ENCODE measurements at places on chromosomes 4 and X. TPM values are rescaled to one million over a fixed set of nuclear protein-coding genes. Genes with fewer than 3 reads are reported as not detected.
A peak's percentile ranks its signal among the peaks of the same experiment; 100 is the strongest.

DNA sequence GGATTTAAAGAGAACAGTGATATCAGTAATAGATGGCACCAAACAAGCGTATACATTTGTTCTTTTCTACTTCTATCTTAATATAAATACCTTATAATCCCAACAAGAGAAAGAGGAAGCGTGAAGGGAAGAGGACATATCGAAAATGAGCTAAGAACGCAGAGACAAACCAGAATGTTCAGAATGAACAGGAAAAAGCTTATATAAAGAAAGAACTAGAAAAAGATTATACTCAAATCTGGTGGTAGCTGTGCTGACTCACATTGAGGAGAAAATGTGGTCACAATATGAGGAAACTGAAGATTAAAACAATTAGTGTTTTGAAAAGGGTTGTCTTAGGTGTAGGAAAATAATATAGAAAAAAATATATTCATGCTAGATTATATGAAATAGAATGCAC is 2.0 kb upstream of the GPR34 start:
- H3K36me3 ChIP-seq: no peaks in the 10 kb centered on the region
- H3K27me3 ChIP-seq: no peaks in the 10 kb centered on the region
- no peak overlapping the region for H3K4me3 ChIP-seq
- no peak for DNase-seq
- peaks cover 30% of the 10 kb centered on the region for H3K4me1 ChIP-seq
- H3K27ac ChIP-seq: peak overlapping the region; percentile 59

DNA sequence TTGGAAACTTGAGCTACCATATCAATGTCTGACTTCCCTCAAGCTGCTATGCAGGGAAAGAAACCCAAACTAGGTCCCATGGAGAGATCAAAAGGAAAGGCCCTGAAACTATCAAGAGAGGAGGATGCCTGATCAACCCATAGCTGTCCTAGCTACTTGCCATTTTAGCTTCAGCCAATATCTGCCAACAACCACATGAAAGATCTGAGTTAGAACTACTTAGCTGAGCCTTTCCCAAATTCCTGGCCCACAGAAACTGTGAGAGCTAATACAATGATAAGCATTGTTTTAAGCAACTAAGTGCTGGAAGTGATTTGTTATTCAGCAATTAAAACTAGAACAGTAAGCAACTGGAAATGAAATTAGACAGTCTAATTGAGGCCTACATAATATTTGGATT is 6.3 kb upstream of the ARHGEF38 start:
- H3K36me3 ChIP-seq: no peaks in the 10 kb centered on the region
- no peak for DNase-seq
- no peak overlapping the region for H3K4me3 ChIP-seq
- no peaks in the 10 kb centered on the region for H3K4me1 ChIP-seq
- H3K27me3 ChIP-seq: peaks cover 27% of the 10 kb centered on the region

GRCh38 chr4:181330654-181331201 is 912.5 kb upstream of the TENM3 start:
- no peaks in the 10 kb centered on the region for H3K27me3 ChIP-seq
- H3K27ac ChIP-seq: no peak overlapping the region
- H3K4me1 ChIP-seq: no peaks in the 10 kb centered on the region
- H3K4me3 ChIP-seq: no peak overlapping the region
- no peaks in the 10 kb centered on the region for H3K36me3 ChIP-seq
- no peak for DNase-seq

The FGF5 gene
- not detected for total RNA-seq

GRCh38 chr4:82256718-82257117 is 117.1 kb downstream of the HNRNPD start:
- H3K27ac ChIP-seq: no peak overlapping the region
- no peak for DNase-seq
- H3K36me3 ChIP-seq: no peaks in the 10 kb centered on the region
- no peak overlapping the region for H3K4me3 ChIP-seq
- H3K4me1 ChIP-seq: no peaks in the 10 kb centered on the region

GRCh38 chr4:3291969-3292570 is 751 bp upstream of the RGS12 start:
- H3K27me3 ChIP-seq: peaks cover 66% of the 10 kb centered on the region
- peaks cover 6% of the 10 kb centered on the region for H3K4me1 ChIP-seq
- DNase-seq: peak; percentile 42
- H3K27ac ChIP-seq: no peak overlapping the region

The GYG2 gene
- not detected for total RNA-seq

GRCh38 chr4:73864365-73864764 is 4.8 kb upstream of the CXCL1 start:
- H3K4me1 ChIP-seq: no peaks in the 10 kb centered on the region
- no peak overlapping the region for H3K27ac ChIP-seq
- no peak for DNase-seq

DNA sequence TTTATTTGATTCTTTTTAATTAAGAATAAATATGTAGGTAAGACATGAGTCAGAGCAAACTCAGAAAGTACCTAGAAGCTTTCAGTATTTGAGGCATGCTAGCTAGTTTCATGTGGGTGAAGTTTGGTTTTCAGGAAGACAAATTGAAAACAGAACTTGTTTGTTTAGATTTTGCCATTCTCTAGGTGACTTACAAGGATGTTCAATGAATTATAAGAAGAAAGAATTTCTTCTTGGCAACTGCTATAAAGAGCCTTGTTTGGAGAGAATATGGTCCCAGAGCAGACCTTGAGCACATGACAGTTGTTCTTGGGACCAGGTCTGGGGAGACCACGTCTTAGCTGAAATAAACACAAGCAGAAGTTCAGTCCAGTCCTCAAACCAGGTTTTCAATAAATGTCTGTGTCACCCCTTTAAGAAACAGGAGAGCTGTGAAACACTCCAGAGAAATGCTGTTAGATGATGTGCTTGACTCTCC is 38.0 kb upstream of the IL21 start:
- H3K27me3 ChIP-seq: peaks cover 6% of the 10 kb centered on the region
- H3K4me1 ChIP-seq: peaks cover 21% of the 10 kb centered on the region
- H3K36me3 ChIP-seq: peaks cover 7% of the 10 kb centered on the region
- no peak overlapping the region for H3K4me3 ChIP-seq
- H3K27ac ChIP-seq: peak overlapping the region; percentile 70

DNA sequence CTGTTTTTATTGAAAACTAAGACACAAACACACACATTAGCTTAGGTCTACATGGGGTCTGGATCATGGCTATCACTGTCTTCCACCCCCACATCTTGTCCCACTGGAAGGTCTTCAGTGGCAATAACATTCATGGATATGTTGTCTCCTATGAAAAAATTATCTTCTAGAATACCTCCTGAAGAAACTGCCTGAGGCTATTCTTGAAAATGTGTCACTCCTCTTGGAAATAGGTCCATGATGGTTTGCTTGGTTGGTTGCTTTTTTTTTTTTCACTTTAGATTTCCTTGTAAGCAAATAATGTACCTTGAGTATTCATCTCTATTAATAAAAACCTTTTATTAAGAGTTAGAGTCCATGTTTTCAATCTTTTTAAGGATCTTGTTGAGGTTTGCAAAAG is 195.3 kb upstream of the PDE5A start:
- H3K36me3 ChIP-seq: no peaks in the 10 kb centered on the region
- DNase-seq: no peak
- H3K27me3 ChIP-seq: no peaks in the 10 kb centered on the region
- no peak overlapping the region for H3K4me3 ChIP-seq
- no peaks in the 10 kb centered on the region for H3K4me1 ChIP-seq

The LRRC66 gene
- 0.21 TPM for total RNA-seq

- DNase-seq: no peak
- H3K27me3 ChIP-seq: no peaks in the 10 kb centered on the region
- H3K4me1 ChIP-seq: peaks cover 31% of the 10 kb centered on the region
Measured at GRCh38 chr4:88286897-88287296, 2.5 kb upstream of the PPM1K start.

The ERCC6L gene
- 14.1 TPM for total RNA-seq

GRCh38 chr4:56311299-56311975 is 75.9 kb downstream of the AASDH start:
- DNase-seq: no peak
- H3K4me3 ChIP-seq: no peak overlapping the region
- no peaks in the 10 kb centered on the region for H3K4me1 ChIP-seq
- no peak overlapping the region for H3K27ac ChIP-seq

- H3K36me3 ChIP-seq: no peaks in the 10 kb centered on the region
- peaks cover 31% of the 10 kb centered on the region for H3K27me3 ChIP-seq
- no peak for DNase-seq
- H3K27ac ChIP-seq: no peak overlapping the region
- H3K4me1 ChIP-seq: no peaks in the 10 kb centered on the region
Measured at GRCh38 chr4:168691631-168692369, 194.9 kb downstream of the PALLD start.

DNA sequence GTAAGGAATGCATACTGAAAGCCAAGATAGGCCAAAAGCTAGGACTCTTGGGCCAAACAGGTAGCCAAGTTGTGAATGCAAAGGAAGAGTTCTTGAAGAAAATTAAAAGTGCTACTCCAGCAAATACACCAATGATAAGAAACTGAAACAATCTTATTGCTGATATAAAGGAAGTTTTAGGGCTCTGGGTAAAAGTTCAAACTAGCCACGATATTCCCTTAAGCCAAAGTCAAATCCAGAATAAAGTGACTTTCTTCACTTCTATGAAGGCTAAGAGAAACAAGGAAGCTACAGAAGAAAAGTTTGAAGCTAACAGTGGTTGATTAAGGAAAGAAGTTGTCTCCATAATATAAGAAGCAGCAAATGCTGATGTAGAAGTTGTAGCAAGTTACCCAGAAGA is 397.6 kb downstream of the PACRGL start:
- no peaks in the 10 kb centered on the region for H3K4me1 ChIP-seq
- no peaks in the 10 kb centered on the region for H3K27me3 ChIP-seq
- DNase-seq: no peak
- H3K4me3 ChIP-seq: no peak overlapping the region
- no peaks in the 10 kb centered on the region for H3K36me3 ChIP-seq
- no peak overlapping the region for H3K27ac ChIP-seq

DNA sequence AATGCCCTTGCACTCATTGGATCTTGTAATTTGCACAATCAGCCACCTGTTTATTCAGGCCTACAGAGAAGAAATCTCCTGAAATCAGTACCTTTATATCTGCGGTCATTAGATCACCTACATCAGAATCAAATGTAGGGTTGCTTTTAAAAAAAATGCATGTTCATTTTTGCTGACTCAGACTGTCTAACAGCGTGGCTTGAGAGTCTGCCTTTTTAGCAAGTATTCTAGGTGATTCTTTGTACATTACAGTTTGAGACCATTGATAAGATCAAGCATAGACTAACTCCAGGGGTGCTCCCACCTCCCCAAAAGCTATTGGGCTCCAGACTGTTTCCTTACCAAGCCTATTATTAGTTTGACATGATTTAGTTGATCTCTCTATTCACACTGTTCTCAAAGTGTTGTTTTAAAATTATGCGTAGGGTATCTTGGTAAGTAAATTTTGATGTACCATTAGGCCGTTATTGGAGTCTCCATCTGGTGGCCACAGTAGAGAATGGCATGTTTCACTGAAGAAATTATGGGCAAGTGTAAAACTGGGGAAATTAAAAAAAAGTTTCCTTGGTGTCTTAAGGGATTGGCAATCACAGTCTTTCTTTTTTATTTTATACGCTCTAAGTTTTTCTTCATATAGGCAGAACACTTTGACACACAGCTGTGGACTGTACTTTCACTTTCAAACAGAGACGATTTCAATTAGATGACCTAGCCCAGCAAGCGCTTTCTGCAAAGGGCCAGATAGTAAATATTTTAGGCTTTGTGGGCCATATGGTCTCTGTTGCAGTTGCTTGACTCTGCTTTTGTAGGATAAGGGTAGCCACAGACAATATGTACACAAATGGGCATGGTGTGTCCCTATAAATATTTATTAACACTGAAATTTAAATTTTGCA is 33.7 kb upstream of the MSL3 start:
- no peak overlapping the region for H3K27ac ChIP-seq
- H3K4me3 ChIP-seq: no peak overlapping the region
- H3K4me1 ChIP-seq: no peaks in the 10 kb centered on the region
- H3K36me3 ChIP-seq: no peaks in the 10 kb centered on the region
- H3K27me3 ChIP-seq: peaks cover 3% of the 10 kb centered on the region
- DNase-seq: no peak

GRCh38 chr4:110211007-110211769 is 12.8 kb upstream of the ELOVL6 start:
- H3K27me3 ChIP-seq: peaks cover 8% of the 10 kb centered on the region
- H3K36me3 ChIP-seq: no peaks in the 10 kb centered on the region
- H3K4me1 ChIP-seq: peaks cover 2% of the 10 kb centered on the region
- peak; percentile 45 for DNase-seq
- no peak overlapping the region for H3K4me3 ChIP-seq
- no peak overlapping the region for H3K27ac ChIP-seq

- DNase-seq: no peak
- no peak overlapping the region for H3K4me3 ChIP-seq
- H3K27me3 ChIP-seq: no peaks in the 10 kb centered on the region
Measured at GRCh38 chr4:142701017-142701416, 145.1 kb downstream of the INPP4B start.

DNA sequence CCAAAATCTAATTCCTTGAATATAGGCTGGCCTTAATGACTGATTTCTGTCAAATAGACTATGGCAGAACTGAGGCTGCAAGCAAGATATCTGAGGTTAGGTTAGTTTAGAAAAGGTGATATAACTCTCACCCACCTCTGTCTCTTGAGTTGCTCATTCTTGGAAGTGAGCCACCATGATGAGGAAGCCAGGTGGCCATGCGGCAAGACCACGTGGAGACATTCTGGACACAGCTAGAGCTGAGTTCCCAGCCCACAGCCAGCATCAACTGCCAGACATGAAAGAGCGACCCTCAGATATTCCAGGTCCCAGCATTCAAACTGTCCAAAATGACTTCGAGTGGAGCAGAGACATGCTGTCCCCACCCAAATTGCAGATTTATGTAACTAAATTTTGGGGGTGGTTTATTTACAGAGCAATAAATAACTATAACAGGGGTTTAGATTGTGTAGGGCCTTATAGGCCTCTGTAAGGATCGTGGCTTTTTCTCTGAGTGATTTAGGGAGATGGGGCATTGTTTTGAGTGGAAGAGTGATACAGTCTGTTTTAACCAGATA is 33.7 kb downstream of the USP53 start:
- no peak overlapping the region for H3K27ac ChIP-seq
- no peak overlapping the region for H3K4me3 ChIP-seq
- DNase-seq: no peak
- no peaks in the 10 kb centered on the region for H3K27me3 ChIP-seq
- peaks cover 1% of the 10 kb centered on the region for H3K4me1 ChIP-seq
- peaks cover 18% of the 10 kb centered on the region for H3K36me3 ChIP-seq

GRCh38 chr4:159369256-159369655 is 266.4 kb downstream of the RAPGEF2 start:
- no peak overlapping the region for H3K27ac ChIP-seq
- no peaks in the 10 kb centered on the region for H3K36me3 ChIP-seq
- no peak for DNase-seq
- no peaks in the 10 kb centered on the region for H3K4me1 ChIP-seq
- no peak overlapping the region for H3K4me3 ChIP-seq
- H3K27me3 ChIP-seq: peaks cover 14% of the 10 kb centered on the region

GRCh38 chr4:121696170-121696580 is 605 bp downstream of the ANXA5 start:
- H3K36me3 ChIP-seq: peaks cover 27% of the 10 kb centered on the region
- peak overlapping the region; percentile 96 for H3K4me3 ChIP-seq
- peaks cover 29% of the 10 kb centered on the region for H3K27me3 ChIP-seq
- H3K27ac ChIP-seq: peak overlapping the region; percentile 99
- DNase-seq: peak; percentile 77

The SPANXC gene
- total RNA-seq: not detected

GRCh38 chr4:187017147-187017546 is 293.5 kb upstream of the FAT1 start:
- no peak for DNase-seq
- H3K27ac ChIP-seq: no peak overlapping the region
- H3K4me3 ChIP-seq: no peak overlapping the region
- H3K4me1 ChIP-seq: no peaks in the 10 kb centered on the region
- H3K36me3 ChIP-seq: no peaks in the 10 kb centered on the region

Measured in activated CD8-positive, alpha-beta memory T cell treated with anti-CD3 and anti-CD28 coated beads, Interleukin-2, amount 10 ng/mL, durations not matched to agents 7 days and 5 days (primary cell).